ENCODE measurements at places on chromosomes 3 and 15. TPM values are rescaled to one million over a fixed set of nuclear protein-coding genes. Genes with fewer than 3 reads are reported as not detected.

- H3K4me1 ChIP-seq: no peaks in the 10 kb centered on the region
- no peaks in the 10 kb centered on the region for H3K36me3 ChIP-seq
- no peak overlapping the region for H3K4me3 ChIP-seq
- H3K27me3 ChIP-seq: peaks cover 17% of the 10 kb centered on the region
Observed at GRCh38 chr3:9553948-9554513, 409 bp upstream of the LHFPL4 start.

DNA sequence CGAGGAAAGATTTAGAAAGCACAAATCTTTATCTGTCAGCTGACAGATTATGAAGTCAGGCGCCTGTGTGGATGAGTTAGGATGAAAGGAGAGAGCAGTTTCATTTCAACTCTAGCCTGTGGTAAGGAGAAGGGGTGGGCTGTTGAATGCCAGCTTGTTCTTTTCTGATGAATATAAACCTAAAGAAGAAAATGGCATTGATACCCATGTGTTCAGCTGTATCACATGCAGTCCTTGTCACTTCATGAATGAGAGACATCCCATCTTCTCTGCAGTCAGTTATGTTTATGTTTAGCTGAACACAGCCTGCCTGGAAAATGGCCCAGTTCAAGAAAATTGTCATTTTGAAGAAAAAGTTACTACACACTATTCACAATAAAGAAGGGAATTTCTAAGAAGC, 345.7 kb upstream of the RBMS3 start:
- no peaks in the 10 kb centered on the region for H3K36me3 ChIP-seq
- no peak overlapping the region for H3K27ac ChIP-seq
- peaks cover 4% of the 10 kb centered on the region for H3K4me1 ChIP-seq
- no peak overlapping the region for H3K4me3 ChIP-seq
- no peak for DNase-seq

DNA sequence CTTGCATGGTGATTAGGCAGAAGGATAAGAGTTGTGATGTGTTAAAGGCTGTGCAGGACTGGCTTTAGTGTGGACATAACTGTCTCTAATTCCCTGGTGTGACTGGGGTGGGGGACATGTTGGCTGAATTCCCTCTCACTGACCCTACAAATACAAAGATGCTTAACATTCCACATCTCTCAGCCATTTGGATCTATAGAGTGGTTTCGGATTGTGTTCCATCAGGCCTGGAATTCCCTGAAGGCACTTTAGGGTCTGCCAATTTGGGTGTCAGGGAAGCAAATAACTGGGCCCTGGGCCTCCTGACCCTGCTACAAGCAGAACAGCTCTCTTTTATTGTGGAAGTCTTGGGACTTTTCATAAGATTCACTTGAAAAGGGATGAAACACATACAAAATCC, 56.2 kb downstream of the ARHGEF26 start:
- no peak overlapping the region for H3K4me3 ChIP-seq
- no peaks in the 10 kb centered on the region for H3K27me3 ChIP-seq
- no peaks in the 10 kb centered on the region for H3K36me3 ChIP-seq
- no peak overlapping the region for H3K27ac ChIP-seq

DNA sequence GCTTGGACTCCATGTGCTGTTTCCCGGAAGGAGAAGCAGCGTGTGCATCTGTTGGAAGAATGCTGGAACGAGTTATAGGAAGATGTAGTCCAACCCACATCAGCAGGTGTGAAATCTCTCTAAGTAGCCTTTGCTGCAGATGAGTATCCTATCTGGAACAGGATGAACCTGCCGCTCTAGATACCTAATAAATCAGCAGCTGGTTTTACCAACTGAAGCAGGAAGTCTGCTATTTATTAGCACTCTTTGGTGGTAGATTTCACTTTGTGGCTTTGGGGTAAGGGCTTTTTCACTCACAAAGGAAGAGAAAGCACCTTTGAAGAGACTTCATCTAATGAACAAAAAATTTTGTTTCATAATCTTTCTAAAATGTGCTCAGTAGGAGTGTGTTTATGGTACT, 66.4 kb downstream of the DCUN1D1 start:
- H3K4me3 ChIP-seq: no peak overlapping the region
- no peak for DNase-seq
- peaks cover 15% of the 10 kb centered on the region for H3K36me3 ChIP-seq
- H3K27me3 ChIP-seq: no peaks in the 10 kb centered on the region

DNA sequence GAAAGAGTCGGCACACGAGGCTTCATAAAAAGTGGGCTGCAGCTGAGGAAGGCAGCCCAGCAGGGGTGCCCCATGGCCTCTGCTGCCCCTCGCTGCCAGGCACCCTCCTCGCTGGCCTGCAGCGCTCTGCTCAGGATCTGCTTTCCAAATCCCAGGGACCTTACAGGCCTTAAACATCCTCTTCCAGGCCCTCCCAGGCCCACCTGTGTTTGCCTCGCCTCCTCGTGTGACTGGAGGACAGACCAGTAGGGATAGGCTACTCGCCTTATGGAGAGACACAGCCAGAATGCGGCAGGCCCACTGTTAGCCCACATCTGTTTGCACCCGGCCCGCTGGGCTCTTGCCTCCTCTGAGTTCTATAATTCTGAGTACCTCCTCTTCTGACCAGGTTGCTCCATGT, 124.5 kb upstream of the PLXNA1 start:
- no peak for DNase-seq
- H3K4me1 ChIP-seq: no peaks in the 10 kb centered on the region
- H3K4me3 ChIP-seq: no peak overlapping the region
- H3K27me3 ChIP-seq: no peaks in the 10 kb centered on the region
- no peak overlapping the region for H3K27ac ChIP-seq
- H3K36me3 ChIP-seq: no peaks in the 10 kb centered on the region

DNA sequence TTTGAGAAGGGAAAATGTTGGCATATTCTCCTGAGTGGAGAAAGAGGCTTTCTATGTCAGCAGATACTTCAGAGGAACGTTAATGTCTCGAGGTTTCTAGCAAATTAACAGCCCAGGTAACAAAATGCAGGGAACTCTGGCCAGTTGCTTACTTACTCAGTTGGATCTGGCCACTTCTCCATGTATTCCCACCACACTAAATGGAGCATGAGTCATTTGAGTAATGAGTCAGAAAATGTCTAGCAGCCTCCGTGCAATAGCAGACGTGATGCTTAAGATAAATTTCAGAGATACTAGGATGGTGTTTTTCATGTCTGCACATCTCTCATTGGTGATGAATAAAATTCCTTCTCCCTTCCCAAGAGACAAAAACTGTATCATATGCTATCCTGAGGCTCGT, 671.5 kb downstream of the FHIT start:
- H3K27me3 ChIP-seq: no peaks in the 10 kb centered on the region
- H3K36me3 ChIP-seq: no peaks in the 10 kb centered on the region
- H3K4me3 ChIP-seq: no peak overlapping the region

ATP13A4 gene
- not detected for total RNA-seq

DLL4 gene
- total RNA-seq: 30.2 TPM

All from ascending aorta (tissue), 2 donors.